ENCODE measurements at places on chromosomes 13 and 19.

- no peak for DNase-seq
Observed at GRCh38 chr19:33703438-33703750, 81.6 kb downstream of the CHST8 start.

DNA sequence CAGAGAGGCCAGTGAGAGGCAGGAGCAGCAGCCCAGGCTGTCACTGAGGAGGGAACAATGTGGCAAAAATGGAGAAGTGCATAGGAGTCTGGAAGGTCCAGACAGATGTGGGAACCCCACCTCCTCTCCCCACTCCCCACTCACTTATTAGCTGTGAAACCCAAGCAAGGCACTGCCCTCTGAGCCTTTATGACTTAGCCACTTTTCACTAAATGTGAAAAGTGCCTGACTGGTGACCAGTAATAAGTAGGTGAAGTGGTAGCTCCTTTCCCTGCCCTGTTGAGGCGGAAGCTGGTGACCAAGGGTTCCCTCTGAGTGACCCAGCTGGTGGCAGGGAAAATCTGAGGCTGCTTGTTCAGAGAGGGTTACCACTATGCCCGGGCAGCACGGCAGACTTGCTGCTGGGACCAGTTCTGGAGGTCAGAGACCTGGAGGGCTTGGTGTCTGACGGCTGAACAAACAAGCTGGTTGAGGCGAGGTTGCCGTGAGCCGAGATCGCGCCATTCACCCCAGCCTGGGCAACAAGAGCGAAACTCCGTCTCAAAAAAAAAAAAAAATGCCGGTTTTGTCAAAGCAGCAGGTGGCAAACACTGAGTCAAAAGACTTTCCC is 80.0 kb downstream of the ZNF429 start:
- no peak for DNase-seq

GRCh38 chr13:114024603-114025404 is 50.9 kb upstream of the C13orf46 start:
- DNase-seq, result no peak

- DNase-seq, result no peak
Observed at GRCh38 chr13:23945612-23946011, 48.3 kb upstream of the C1QTNF9B start.

DNA sequence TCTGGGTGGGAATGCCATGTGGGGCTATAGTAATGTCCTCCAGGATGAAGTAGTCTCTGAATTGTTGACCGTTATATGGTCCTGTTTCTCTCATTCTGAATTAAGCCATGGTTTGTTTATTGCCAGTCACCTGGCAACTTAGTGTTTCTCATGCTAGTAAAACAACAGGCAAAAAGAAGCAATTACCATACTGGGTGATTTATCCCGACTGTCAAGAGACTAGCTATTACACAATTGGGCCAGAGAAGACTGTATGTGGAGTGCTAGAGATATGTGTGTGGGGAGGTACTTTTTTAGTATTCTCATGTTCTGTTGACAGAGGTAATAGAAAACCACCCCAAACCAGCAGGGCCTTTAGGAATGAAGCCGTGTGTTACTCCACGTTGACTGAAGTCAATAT is 258.2 kb downstream of the TDRD3 start:
- no peak for DNase-seq

- DNase-seq, result no peak
Observed at GRCh38 chr19:24178207-24178606, 91.2 kb downstream of the ZNF254 start.

GRCh38 chr13:20475927-20476691 is 49.5 kb downstream of the CRYL1 start:
- no peak for DNase-seq

- DNase-seq, result no peak
Observed at GRCh38 chr19:6239401-6239844, 40.4 kb downstream of the MLLT1 start.

DNA sequence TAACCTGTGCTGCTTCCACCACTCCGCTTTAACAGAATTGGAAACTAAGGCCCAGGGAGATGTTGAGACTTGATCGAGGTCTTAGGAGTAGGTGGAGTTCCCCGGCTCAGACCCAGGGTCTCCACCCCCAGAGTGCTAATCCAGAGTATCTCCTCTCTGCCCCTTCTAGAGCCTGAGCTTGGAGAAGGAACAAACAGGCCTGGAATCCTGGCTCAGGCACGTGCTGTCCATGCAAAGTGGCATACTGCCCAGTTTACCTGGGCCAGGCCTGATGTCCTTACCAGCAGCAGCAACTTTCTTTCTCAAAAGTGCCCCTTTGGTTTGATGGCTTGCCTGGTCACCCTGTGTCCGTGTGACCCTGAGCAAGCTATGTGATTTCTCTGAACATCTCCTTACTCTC is 3.7 kb downstream of the SYNGR4 start:
- no peak for DNase-seq

DNA sequence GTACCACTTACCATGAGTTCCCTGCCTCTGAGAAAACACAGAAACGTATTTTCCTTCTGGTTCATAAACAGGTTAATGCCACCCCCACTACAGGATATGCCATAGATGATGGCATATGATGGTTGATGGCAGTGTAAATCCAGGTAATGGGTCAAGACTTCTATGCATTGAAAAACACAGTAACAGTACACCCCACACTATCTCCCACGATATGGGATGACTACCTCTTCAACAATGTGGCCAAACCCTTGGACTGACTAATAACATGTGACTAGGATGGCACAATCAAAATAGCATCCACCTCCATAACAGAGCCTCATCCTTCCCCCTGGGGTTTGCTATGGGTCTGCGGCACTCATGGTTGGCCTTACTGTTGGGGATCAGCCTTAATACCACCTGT is 22.0 kb downstream of the ZNF235 start:
- DNase-seq, result no peak

DNA sequence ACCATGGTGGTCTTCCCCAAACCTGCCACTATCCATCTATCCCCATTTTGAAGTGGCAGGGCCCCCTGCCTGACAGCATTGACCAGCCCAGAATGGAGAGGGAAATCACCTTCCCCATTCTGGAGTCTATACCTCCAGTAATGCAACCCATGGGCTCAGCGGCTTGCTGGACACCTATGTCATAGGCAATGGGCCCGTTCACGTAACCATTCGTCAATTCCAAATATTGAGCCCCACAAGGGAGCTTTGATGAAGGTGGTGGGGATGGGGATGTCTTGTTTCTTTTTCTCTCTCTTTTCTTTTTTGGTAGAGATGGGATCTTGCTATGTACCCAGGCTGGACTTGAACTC is 63.1 kb downstream of the AP1M1 start:
- DNase-seq, result no peak

DNA sequence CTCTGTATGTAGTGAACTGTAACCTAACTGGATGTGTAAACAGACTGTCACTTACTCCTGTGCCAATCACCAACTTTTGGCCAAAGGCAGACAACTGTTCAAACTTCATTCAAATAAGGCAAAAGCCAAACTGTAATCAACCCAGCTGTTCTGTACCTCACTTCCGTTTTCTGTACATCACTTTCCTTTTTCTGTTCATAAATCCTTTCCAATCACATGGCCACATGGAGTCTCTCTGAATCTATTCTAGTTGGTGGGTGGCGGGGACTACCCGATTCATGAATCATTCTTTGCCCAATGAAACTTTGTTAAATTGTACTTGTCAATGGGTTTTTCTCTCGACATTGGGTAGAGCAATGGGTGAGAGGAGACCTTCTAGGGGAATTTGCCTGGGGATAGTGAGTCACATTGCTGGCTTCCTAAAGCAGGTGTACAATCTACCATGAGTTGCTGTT is 178.3 kb upstream of the RFC3 start:
- DNase-seq, result no peak

GRCh38 chr13:30103161-30103840 is 204.1 kb downstream of the KATNAL1 start:
- no peak for DNase-seq

GRCh38 chr13:24355103-24355502 is 45.7 kb downstream of the C1QTNF9 start:
- DNase-seq, result no peak

DNA sequence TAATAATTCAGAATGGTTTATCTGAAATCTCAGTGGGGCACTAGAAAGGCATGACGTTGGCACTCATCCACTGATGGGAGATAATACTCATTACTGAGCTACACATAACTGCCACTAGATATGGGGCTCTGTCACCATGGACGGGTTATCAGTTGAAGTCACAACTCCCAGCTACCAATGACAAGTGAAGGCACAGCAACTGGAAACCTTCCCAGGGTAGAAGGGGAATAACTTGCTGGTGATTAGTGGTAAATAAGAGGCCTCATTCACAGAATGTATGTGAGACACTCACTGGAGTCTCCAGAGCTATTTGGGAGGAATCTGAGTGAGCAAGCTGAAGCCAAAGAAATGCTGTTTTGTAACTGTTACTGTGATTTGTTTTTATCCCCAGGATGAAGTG is 249.6 kb downstream of the ENOX1 start:
- no peak for DNase-seq

DNA sequence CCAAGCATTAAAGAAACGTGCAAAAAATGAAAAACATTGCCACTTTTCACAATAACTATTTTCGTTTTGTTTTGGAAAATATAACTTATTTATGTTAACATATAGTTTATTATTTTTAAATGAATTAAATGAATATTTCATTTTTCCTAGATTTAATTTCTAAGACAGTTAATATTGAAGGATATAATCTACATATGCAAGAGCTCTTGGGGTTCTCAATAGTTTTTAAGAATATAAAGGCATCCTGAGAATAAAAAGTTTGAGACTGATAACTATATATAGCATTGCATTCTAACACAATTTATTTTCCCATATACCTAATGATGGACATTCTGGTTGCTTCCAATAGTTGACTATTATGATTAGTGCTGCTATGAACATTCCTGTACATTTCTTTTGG is 19.9 kb downstream of the ZNF461 start:
- DNase-seq, result no peak

- DNase-seq, result no peak
Observed at GRCh38 chr19:39238209-39238608, 6.6 kb downstream of the IFNL3 start.

- no peak for DNase-seq
Observed at GRCh38 chr13:76319921-76320320, 566.3 kb downstream of the KCTD12 start.

DNA sequence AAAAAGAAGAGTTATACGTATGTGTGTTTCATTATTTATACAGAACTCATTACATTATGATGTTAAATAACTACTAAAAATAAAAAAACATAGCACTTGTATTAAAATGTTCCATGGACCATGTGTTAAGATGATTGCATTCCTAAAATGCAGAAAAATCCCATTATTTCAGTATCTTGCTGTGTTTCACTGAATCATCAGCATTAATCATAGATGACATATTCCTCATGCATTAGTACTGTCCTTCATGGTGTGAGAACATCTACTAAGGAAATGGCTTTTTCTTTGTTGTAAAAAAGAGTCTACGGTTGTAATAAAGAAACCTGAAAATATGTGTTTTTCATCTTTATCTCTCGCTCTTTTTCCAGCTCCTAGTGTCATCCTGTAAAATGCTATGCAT is 416.5 kb downstream of the FGF14 start:
- no peak for DNase-seq

- DNase-seq, result no peak
Observed at GRCh38 chr13:71323266-71323665, 543.7 kb downstream of the DACH1 start.

DNA sequence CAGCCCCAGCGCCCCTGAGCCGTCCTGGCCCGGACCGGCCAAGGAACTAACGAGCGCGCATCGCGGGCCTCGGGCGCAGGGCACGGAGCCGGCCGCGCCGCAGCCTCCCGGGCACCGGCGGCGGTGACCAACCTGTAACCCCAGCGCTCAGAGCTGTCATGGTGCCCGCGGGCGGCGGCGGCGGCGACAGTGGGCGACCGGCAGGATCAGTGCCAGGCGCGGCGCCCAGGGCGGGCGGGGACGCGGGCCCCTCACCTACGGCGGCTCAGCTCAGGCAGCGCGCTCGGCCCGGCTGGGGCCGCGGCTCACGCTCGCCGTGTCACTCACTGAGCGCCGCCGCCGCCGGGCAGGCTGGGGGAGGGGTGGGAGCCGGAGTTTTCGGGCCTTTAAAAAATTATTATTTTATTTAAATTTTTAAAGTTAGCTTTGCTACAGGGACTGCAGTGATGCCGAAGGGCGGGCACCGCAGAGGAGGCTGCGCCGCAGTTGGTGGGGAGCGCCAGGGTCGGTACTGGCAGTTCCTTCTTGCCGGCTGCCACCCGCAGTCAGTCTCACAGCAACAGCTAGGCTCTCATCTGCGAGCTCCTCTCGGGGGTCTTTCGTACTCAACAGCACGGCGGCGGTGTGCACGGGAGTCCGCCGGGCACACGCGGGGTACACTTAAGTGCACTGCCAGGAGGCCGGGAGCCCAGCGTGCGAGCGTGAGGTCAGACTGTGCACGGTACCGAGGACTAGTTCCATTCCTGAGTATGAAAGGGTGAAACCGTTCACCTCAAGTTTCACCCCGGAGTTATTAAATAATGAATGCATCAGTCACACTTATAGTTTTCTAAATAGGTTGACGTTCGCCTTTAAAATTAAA is at the start of gene NALCN:
NALCN (minus strand) TSS at position 328 of the 862 bp plus-strand sequence. CDS start 17,382 bp downstream, outside the sequence.
- DNase-seq, result peak; percentile 73

- no peak for DNase-seq
Observed at GRCh38 chr13:108176685-108177274, 38.6 kb downstream of the LIG4 start.

DNA sequence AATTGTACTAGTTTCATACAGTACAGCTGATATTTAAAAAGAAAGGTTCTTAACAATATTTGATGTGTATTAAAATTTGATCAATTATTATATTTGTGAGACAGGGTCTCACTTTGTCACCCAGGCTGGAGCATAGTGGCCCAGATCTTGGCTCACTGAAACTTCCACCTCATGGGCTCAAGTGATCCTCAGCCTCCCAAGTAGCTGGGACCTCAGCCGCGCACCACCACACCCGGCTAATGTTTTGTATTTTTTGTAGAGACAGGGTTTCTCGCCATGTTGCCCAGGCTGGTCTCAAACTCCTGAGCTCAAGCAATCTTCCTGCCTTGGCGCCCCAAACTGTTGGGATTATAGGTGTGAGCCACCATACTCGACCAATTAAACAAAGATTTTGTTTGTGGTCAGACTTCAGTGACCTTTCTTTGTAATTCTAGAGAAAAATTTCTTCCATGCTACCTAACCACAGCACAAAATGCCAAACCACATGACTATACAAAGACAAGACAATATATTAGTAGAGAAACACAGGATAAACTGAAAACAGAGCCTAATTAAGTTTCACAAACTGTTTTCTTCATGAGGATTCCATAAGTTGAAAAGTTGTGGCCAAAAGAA is 59.6 kb downstream of the RBM26 start:
- no peak for DNase-seq
